Activated CD4-positive, alpha-beta memory T cell treated with anti-CD3 and anti-CD28 coated beads for 36 hours (primary cell): ENCODE measurements at places on chromosomes 16 and 17. TPM values are rescaled to one million over a fixed set of nuclear protein-coding genes. Genes with fewer than 3 reads are reported as not detected.

- DNase-seq, result no peak
Measured at GRCh38 chr17:12312692-12313091, 292.0 kb downstream of the MAP2K4 start.

GRCh38 chr16:19374402-19374801 is 43.3 kb upstream of the TMC5 start:
- DNase-seq, result no peak

DNA sequence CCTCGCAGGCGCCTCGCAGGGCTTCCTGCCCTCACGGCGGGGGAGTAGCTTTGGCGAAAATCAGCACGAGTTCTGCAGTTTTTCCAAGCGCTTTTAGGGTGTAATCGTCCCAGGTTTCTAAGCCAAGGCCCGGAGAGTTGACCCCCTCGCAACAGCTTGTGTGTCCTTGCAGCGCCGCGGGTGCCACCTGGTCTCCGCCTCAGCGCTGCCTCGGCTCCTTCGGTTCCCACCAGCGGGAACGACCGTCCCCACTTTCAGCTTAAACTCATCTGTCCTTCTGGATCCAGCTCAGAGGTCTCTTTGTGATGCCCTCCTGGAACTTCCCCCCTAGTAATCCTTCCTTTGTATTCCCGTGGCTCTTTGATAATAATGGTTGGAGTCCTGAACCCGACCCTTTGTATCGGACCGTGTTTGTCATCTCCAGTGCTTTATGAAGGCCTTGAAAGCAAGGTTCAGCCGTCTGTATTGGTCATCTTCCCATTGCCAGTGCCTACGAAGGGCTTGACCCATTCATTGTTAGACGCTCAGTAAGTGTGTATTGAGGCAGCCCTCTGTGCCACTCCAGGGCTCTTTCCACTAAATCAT is 858 bp upstream of the SMARCE1 start:
- DNase-seq, result no peak

DNA sequence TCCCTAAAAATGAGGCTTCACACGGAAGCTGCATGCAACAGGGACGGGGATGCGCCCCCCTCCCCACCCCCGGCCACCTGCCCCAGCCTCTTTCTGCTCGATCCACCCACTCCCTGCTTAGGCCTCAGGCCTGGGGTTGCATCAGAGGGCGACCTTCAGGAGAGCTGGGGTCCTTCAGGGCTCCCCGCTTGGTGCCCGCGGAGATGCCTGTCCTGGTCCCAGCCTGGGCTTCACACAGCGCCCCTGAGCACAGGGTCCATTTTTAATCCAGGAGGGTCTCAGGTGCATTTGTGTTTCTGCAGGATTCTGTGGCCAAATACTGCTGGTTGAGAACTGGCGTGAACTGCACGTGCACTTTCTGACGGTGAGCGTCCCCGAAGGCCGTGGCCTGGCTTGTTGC is 7.4 kb upstream of the APRT start:
- no peak for DNase-seq

DNA sequence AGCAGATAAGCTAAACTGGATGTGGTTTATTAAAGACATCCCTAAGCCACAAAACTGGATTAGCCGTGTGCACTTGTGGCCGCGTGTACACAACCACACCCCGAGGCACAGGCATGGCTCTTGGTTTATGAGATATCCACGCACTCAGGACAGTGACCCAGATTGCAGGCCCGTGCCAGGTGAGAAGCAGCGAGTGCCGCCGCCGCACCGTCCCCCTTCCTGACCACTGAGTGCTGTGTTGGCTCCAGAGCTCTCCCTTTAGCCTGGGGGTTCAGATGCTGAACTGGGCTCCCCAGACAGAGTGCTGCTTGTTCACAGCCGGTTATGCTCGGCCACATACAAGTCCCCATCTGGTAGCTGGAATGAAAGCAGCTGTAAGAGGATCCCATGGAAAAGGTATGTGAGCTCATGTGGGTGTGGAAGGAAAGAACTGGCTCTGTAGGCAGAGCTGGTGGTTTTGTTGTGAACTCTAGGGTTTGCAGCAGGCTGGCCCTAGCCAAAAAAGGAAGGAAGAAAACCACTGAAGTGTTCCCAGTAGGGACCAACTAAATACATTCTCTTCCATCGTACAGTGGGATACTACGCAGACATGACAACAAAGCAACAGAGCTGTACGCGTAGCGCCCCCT is 29.5 kb downstream of the KNOP1 start:
- no peak for DNase-seq

- no peak for DNase-seq
Measured at GRCh38 chr16:67241008-67241900, 6.0 kb downstream of the FHOD1 start.

GRCh38 chr17:54255696-54256095 is 433.0 kb downstream of the KIF2B start:
- no peak for DNase-seq

DNA sequence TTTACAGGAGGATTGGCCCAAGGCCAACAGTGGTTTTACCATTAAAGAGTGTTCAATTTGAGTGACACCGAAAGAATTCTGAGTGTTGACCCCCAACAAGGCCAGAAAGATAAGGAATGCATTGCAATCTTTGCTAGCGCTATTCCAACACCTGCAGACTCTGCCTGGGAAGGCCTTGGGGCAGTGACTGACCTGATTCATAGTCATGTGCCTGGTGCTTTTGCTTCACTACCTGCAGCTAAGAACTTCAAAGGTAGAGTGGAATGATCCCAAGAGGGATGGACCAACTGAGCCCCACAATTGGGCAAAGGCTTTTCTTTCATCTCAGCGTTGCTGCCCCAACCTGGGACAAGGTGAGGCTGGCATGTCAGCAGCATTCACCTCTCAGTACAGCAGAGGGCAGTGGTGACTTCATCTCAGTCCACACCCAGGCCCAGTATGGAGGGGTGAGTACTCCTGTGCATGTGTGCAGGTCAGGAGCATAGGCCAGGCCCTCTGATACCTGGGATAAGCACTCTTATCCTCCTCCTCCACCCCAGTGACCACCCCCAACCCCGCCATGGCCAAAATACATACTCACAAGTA is 149.6 kb upstream of the GNAO1 start:
- peak; percentile 41 for DNase-seq

DNA sequence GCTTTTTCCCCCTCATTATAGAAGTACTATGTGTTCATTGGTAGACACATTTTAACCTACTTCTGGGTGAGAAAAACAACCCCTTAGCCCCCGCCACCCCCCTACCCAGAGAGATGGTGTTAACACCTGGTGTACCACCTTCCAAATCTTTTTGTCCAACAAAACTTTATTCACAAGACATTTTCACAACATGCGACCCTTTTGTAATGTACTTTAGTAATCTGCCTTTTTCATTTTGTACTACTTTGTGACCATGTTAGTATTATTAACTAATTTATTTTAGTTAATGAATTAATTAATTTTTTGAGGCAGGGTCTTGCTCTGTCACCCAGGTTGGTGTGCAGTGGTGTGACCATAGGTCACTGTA is 20.0 kb downstream of the PLCG2 start:
- no peak for DNase-seq

- peak; percentile 69 for DNase-seq
Measured at GRCh38 chr16:79598348-79599181, 2.0 kb downstream of the MAF start.

- DNase-seq, result no peak
Measured at GRCh38 chr17:46179375-46179999, 13.7 kb downstream of the KANSL1 start.

Gene TEDC2
- 23.9 TPM for total RNA-seq

Gene KCNH6
- not detected for total RNA-seq

Gene ADAD2
- 0.19 TPM for total RNA-seq

Gene CSH1
- not detected for total RNA-seq

Gene ABCA6
- not detected for total RNA-seq

Gene UBB
- total RNA-seq, result 1,771 TPM

Gene CCL1
- total RNA-seq, result 0.67 TPM

Gene GPRC5B
- not detected for total RNA-seq
